ENCODE measurements at places on chromosomes 12 and 14. TPM values are rescaled to one million over a fixed set of nuclear protein-coding genes. Genes with fewer than 3 reads are reported as not detected.

Gene CISTR
- not detected for polyA plus RNA-seq

Gene OVCH1
- not detected for polyA plus RNA-seq

Gene INSM2
- not detected for polyA plus RNA-seq

Gene PMCH
- polyA plus RNA-seq: 4.0 TPM

Gene ABCD4
- 25.3 TPM for polyA plus RNA-seq

Gene GNB3
- not detected for polyA plus RNA-seq

Gene STYK1
- not detected for polyA plus RNA-seq

Gene IKZF4
- 8.1 TPM for polyA plus RNA-seq

Gene KRT83
- polyA plus RNA-seq: not detected

Gene TMEM117
- 2.4 TPM for polyA plus RNA-seq

Gene TSHR
- polyA plus RNA-seq: 16.0 TPM

Gene TTC8
- 0.65 TPM for polyA plus RNA-seq

Gene GATC
- polyA plus RNA-seq: 14.2 TPM

Gene KRT86
- not detected for polyA plus RNA-seq

Gene MVK
- 3.8 TPM for polyA plus RNA-seq

Gene SERPINA3
- polyA plus RNA-seq: not detected

Gene CLEC6A
- not detected for polyA plus RNA-seq

Gene TROAP
- 4.4 TPM for polyA plus RNA-seq

Gene PSME2
- polyA plus RNA-seq: 538 TPM

Gene PLXNC1
- 1.2 TPM for polyA plus RNA-seq

Gene NXPH4
- polyA plus RNA-seq: 0.09 TPM

Gene FOXN4
- not detected for polyA plus RNA-seq

Gene CEP170B
- polyA plus RNA-seq: not detected

Measured in CD4-positive, CD25-positive, alpha-beta regulatory T cell (primary cell).